ENCODE measurements at places on chromosomes 5 and 9. TPM values are rescaled to one million over a fixed set of nuclear protein-coding genes. Genes with fewer than 3 reads are reported as not detected.

Gene FCN1
- total RNA-seq: not detected

DNA sequence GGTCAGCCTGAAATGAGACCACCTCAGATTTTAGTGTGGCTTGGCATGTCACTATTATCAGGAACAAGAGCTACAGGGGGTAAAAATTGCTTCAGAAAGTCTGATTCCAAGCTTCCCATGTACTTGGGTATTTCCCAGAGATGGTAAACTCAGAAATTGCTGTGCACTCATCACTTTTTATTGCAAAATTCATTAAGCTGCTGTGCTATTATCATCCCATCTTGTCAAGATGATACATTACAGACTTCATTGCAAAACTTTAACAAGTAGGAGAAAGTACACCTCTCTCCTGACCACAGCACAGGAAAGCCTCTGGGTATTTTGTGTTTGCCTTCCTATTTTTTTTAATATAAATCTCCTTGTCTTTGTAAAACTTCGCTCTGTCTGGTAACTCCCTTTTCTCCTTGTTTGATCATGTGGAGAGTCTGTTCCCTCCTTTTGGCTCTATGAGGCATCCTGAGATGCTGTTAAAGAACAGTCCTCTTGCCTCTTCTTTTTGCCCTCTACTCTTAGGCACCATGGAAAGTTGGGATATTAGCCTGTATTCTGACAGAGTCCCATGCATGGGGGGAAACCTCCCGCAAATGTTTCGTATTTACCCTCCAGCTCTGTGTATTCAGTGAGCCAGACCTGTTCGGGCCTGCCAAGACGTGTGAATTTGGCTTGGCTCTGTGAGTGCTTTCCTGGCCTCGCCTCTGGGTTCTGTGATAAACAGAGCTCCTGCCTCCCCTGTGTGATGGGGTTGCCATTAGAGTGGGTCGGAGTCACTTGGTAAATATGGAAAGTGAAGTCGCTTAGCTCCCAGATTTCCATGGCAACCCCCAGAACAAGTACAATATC, 260.7 kb downstream of the NR3C1 start:
- H3K36me3 ChIP-seq: no peaks in the 10 kb centered on the region
- H3K4me3 ChIP-seq: no peak overlapping the region
- H3K27me3 ChIP-seq: no peaks in the 10 kb centered on the region
- no peaks in the 10 kb centered on the region for H3K4me1 ChIP-seq

Gene INSL4
- total RNA-seq: not detected

Gene C5orf58
- total RNA-seq: not detected

Gene TPPP
- total RNA-seq: 3.9 TPM

DNA sequence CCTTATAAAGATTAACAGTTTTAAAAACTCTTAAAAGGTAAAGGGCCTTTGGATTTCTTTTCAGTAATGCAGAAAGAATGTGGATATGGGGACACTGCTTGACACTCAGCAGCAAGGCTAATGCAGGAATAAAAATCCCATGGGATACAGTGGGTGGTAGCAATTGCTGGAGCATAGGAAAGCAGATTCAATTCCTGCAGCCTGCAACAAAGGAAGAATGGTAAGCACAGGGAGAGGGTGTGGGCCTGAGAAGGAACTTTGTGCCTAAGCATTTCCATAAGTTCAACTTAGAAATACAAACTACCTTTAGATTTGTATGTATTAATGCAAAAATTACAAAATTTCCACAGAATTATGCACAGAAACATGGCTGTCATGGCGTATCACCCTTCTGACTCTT, 65.8 kb upstream of the CDK5RAP2 start:
- no peaks in the 10 kb centered on the region for H3K27me3 ChIP-seq
- no peak for DNase-seq
- H3K27ac ChIP-seq: no peak overlapping the region
- peaks cover 8% of the 10 kb centered on the region for H3K4me1 ChIP-seq
- no peak overlapping the region for H3K4me3 ChIP-seq

GRCh38 chr9:96621618-96622017, 2.0 kb upstream of the CDC14B start:
- H3K4me3 ChIP-seq: no peak overlapping the region
- no peaks in the 10 kb centered on the region for H3K27me3 ChIP-seq
- H3K36me3 ChIP-seq: no peaks in the 10 kb centered on the region
- DNase-seq: no peak
- peaks cover 11% of the 10 kb centered on the region for H3K4me1 ChIP-seq
